ENCODE measurements at places on chromosomes 5 and 9.

DNA sequence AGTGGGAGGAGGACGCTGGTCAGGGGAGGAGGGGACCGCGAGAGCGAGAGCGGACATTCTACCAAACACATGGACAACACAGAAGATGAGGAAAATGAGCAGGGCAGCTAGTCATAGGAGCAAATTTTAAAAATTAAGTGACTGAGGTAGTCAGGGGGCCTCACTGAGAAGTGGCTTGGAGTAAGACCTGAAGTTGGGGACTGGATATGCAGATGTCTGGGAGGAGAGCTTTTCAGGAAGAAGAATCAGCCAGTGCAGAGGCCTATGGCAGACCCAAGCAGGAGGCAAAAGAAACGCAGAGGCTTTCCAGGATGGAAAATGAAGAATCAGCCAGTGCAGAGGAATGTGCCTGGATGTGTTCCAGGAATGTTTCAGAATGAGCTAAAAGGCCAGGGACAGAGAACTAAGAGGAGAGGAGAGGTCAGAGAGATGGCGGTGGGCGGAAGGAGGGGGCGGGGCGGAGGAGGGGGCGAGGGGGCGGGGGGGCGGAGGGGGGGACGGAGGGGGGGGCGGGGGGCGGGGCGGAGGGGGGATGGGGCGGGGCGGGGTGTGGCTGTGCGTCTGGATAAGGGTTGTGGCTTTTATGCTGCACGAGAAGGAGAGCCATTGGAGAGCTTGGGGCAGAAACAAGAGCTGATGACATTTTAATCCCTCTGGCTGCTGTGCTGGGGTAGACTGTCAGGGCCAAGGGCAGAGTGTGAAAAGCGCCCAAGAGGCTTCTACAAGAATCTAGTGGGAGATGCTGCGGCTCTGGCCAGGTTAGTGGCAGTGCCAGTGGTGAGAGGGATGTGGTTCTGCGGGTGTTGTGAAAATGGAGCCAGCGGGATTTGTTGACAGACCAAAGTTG is 129.6 kb downstream of the KCNIP1 start:
- DNase-seq: no peak

DNA sequence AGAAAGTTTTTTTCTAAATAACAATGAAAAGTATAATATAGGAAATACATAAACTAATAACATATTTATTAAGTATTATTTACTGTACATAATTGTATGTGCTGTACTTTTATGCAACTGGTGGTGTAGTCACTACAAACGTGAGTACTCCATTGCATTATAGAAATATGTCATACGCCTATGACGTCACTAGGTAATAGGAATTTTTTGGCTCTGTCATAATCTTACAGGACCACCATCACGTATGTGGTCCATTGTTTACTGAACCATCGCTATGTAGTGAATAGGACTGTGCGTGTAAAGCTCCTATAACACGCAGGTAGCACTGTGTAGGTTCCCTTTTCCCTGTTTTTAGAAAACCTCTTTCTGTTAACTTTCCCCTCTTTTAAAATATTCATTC is 255.0 kb downstream of the SH3GL2 start:
- no peak for DNase-seq

GRCh38 chr5:161966564-161966963 is 101.0 kb upstream of the GABRG2 start:
- DNase-seq: no peak

GRCh38 chr5:5751498-5751897 is 329.0 kb downstream of the ICE1 start:
- no peak for DNase-seq

GRCh38 chr9:113621980-113622379 is 158.5 kb downstream of the RGS3 start:
- no peak for DNase-seq

DNA sequence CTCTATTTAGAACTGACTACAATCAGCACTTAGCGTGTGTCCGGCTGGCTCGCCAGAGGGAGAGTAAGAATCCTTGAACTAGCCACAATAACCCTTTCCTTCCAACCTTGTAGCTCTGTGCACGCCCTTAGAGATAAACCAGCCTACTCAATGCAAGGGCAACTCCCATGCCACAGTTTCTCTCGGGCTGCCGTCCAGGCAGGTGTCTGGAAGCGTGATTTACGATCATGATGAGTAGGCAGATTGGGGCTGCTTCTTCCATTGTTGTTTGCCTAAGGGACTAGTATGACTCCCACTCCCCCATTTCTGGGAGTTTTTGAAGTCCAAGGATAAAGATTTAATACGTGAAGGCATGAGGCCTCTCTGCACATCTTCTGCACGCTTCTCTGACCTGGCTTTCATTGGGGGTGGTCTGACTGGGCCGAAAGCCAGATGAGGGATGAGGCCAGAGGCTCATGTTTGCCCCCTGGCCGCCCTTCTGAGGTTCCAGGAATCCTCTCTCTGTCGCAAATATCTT is 134.0 kb upstream of the MYO10 start:
- DNase-seq: no peak

DNA sequence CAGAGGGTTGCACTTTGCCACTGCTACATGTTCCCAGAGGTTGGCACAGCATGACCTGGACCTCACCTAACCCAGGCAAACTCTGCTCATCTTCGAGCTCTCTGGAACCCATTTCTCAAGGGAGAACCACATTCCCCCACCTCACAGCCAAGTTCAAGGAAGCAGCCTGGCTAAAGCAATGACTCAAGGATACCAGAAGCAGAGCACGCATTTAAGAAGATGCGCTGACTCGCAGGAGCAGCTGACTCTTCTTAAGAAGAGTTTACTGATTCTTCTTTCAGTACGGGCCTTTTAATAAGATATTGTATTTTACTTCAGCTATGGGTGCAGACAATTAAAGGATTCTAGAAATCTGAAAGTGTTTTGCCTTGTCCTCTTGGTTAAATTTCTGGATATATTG is 4.1 kb upstream of the SEMA5A start:
- DNase-seq: no peak

DNA sequence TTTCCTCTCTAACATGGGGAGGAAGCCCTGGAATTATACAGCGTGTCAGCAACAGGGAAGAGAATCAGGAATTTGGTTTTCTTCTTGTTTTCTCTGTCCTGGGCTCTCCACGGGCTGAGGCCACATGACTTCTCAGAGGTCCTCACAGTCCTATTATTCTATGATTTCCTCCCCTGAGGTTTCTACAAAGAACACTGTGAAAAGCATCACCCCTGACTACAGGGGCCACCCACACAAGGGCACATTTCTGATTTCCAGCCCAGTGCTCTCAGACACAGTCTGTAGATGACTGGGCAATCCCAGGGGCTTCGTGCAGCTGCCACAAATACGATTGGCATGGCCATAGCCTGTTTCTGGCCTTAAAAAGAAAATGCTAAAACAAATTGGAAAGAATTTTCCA is 284.9 kb downstream of the CEMIP2 start:
- DNase-seq: no peak

GRCh38 chr9:136848393-136849037 is 694 bp upstream of the PHPT1 start:
- no peak for DNase-seq

- no peak for DNase-seq
Observed at GRCh38 chr5:143233031-143233430, 170.5 kb downstream of the NR3C1 start.

DNA sequence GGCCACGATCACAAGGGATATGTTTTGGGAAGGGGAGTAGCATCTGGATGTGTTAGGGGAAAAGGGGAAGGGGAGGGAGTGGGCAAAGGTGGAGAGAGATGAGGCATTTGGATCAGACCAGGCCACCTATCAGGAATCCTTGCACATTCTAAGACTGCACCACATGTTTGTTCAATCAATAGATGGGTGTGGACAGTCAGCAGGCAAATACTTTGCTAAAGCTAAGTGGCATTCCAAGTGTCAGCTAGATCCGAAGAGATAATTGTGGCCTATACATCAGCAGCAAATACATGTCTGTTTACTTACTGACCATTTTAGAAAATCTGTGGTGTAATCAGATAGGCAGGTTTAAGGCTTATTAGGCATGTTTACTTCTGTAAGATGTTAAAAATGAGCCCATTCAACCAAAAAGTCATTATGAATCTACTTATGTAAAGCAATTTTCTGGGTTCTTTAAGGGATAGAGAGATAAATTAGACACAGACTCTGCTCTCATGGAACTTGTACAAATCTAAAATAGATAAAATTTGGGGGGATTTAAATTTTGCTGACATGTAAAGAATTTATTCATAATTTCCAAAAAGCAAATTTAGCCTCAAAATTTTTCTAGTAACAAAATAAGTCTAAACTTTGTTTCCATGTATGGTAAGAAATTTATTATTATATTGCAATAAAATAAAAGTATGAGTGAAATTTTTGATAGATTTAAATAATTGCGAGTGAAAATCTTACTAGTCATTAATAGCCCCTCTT is 107.3 kb downstream of the SNCAIP start:
- DNase-seq: no peak

DNA sequence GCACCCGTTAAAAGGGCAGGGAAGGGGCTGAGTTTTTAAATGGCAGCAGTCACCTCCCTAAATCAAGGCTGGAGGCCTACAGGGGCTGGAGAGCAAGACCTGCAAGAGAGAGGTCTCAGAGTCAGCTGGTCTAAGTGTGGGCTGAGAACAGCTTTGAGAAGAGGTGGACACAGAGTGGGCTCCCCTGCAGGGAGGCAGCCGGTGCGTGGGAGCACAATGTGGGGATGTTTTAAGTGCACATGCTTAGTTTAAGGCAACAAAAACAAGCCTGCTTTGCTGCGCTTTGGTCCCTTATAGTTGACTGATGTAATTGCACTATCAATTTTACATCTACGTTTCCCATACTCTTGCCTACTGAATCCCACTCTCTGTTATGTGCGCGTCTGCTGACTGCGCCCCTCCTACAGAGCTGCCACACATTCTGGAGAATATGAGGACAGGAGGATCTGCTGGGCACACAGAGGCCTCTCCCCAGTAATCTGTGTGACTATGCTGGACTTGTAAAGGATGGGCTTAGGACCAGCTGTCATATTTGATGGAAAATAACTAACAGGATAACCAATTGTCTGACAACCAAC is 62.0 kb upstream of the ICE1 start:
- DNase-seq: no peak

DNA sequence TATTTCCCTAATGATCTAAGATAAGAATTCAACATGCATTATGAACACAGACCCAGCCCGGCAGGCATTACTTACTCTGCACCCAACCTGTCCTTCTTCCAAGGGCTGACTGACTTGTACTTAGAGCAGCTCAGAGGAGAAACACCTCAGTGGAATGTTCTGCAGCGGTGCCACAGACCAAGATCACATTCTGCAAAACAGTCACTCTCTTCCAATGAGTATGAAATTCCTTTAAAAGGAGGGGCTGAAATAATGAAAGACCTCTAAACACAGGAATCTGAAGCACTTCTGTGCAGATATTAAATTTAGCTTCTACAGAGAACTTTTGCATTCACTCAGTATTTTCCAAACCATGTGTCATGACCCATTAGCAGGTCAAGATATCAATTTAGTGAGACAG is 172.9 kb downstream of the ZDHHC21 start:
- DNase-seq: no peak

DNA sequence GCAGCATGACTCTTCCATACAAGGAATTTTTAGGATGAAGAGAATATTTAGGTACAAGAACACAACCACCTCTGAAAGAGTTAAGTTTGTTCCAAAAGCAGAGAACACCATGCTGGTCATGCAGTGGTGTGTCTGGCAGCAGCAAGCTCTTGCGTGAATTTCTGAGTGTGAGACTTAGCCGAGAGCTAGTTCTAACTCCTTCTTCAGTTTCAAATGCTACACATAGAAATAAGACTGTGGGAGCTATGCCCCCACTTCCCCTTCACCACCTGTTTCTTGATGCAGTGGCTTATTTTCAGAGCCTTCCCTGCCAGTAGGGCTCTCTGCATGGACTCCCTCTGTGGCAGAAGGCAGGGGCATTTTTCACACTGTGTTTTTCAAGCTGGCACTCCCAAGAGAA is 122.9 kb upstream of the ZNF366 start:
- DNase-seq: no peak
